HFFc6 (cell line): ENCODE measurements at places on chromosomes 12 and 14. TPM values are rescaled to one million over a fixed set of nuclear protein-coding genes. Genes with fewer than 3 reads are reported as not detected.

- H3K27me3 ChIP-seq: peaks cover 2% of the 10 kb centered on the region; the same call in 1 of the 2 replicates
- no peak for DNase-seq
- H3K27ac ChIP-seq: peak overlapping the region; percentile 50
- peaks cover 16% of the 10 kb centered on the region for H3K36me3 ChIP-seq
Observed at GRCh38 chr12:46377678-46378077, 5.1 kb upstream of the SLC38A2 start.

Gene SMIM41
- total RNA-seq: not detected in 3 replicates

Gene MIP
- not detected in 3 replicates for total RNA-seq

DNA sequence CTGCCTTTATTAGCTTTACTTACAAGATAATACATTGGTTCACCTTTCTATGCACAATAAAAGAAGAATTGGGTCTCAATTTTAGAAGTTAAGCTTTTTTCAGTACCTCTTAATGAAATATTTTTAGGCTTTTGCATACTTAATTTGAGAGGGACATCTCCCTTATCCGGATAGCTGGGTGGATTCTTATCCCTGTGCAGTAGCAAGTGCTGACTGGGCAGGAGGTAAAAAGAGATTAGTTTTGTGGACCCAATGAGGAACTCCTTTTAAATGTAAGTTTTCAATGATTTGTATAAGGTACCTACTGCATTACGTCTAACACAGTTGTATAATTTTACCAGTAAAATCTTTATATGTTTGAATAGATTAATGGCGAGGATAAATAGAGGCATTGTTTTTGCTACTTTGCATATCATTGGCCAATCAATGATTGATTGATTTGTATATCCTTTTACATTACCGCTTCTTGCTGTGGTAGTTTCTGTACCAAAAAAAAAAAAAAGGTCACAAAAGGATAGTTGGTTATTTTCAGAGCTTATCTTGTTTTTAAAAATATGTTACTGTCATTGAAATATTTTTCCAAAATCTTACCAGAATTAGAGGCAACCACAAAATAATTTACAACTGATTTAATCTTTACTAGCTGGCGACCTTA lies 2.2 kb downstream of the CPSF6 start:
- DNase-seq: no peak
- no peak overlapping the region for H3K27ac ChIP-seq
- peak overlapping the region; percentile 98 for H3K4me3 ChIP-seq
- no peaks in the 10 kb centered on the region for H3K27me3 ChIP-seq
- H3K36me3 ChIP-seq: peaks cover 4% of the 10 kb centered on the region; the same call in 1 of the 2 replicates
- peaks cover 43% of the 10 kb centered on the region for H3K4me1 ChIP-seq

Gene TSHR
- not detected in 3 replicates for total RNA-seq

Gene KRT71
- total RNA-seq: not detected in 3 replicates

- H3K27me3 ChIP-seq: no peaks in the 10 kb centered on the region
- no peak overlapping the region for H3K4me3 ChIP-seq
- no peaks in the 10 kb centered on the region for H3K4me1 ChIP-seq
Observed at GRCh38 chr12:112967306-112967705, 11.0 kb upstream of the OAS2 start.

DNA sequence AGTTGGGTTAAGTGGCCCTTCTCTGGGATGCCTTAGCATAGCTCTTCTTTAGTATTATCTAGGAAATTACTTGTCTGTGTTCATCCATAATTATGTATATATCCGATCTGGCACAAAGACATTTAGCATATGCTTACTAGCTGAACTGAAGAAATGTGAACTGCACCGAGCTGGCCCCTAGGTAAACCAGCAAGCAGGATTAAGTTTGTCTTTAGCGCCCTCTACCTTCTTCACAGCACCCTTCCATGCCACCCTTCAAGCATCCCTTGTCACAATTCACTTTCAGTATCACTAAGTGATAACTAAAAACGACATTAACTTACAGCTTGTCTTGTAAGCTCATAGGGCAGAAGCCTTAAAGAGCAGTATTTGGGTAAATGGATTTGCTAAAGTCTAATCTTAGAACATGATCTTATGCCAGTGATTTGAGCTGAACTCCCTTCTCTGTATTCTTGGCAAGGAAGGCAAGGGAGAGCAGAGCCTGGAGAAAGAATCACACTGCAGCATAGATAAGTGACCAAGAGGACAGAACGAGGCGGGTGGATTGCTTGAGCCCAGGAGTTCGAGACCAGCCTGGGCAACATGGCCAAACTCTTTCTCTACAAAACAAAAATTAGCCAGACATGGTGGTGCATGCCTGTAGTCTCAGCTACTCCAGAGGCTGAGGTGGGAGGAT lies 2.6 kb upstream of the HAL start:
- no peak overlapping the region for H3K4me3 ChIP-seq
- H3K27me3 ChIP-seq: no peaks in the 10 kb centered on the region; the same call in none of the 2 replicates
- peak; percentile 27 for DNase-seq
- no peaks in the 10 kb centered on the region for H3K36me3 ChIP-seq
- H3K27ac ChIP-seq: no peak overlapping the region
- peaks cover 14% of the 10 kb centered on the region for H3K4me1 ChIP-seq

DNA sequence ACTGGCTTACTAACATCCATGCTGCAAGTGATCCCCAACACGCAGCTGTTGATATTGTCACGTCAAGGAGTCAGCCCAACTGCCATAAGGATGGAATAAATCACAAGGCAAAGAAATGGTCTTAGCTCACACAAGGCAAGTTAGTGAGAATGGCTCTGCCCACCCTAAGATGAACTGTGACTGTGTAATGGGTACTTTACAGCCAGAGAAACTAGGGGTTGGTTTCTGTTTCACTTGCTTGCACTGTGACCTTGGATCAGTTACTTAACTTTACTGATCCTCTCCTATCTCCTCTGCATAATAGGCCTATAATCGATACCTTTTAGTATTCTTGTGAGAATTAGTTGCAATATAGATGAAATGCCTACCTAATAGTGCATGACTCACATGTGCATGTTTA lies 52.2 kb upstream of the ANO2 start:
- no peaks in the 10 kb centered on the region for H3K36me3 ChIP-seq
- no peak for DNase-seq
- H3K27me3 ChIP-seq: peaks cover 7% of the 10 kb centered on the region
- no peak overlapping the region for H3K4me3 ChIP-seq
- H3K27ac ChIP-seq: no peak overlapping the region

DNA sequence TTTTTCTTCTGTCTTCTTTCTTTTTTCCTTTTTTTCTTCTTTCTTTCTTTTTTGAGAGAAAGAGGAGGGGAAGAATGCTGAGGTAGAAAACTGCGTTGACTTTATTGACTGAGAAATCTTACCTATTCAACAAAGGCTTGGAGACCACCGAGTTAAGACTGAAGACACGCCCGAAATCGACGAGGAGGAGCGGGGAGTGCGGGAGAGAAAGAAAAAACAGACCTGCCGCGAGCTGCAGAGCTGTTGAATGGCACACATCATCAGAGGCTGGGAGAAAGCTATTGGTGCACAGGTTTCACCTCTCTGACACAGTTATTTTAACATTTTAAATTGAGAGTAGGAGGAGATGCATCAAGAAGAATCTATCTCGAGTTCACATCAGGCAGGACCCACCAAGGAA lies 5.1 kb downstream of the ASCL1 start:
- no peak overlapping the region; the same call in 1 of the 2 replicates for H3K4me3 ChIP-seq
- H3K4me1 ChIP-seq: peaks cover 7% of the 10 kb centered on the region
- no peaks in the 10 kb centered on the region for H3K36me3 ChIP-seq
- no peak overlapping the region for H3K27ac ChIP-seq

Gene SLC39A5
- not detected in 3 replicates for total RNA-seq

Gene AQP5
- not detected in 2 replicates for total RNA-seq

GRCh38 chr12:388012-388411 lies 1.1 kb downstream of the KDM5A start:
- peaks cover 26% of the 10 kb centered on the region for H3K4me1 ChIP-seq
- peak overlapping the region; percentile 100 for H3K27ac ChIP-seq
- peaks cover 31% of the 10 kb centered on the region for H3K36me3 ChIP-seq
- DNase-seq: no peak

Gene C12orf60
- 0.43 to 0.85 TPM (median 0.60 TPM) in 3 replicates for total RNA-seq

DNA sequence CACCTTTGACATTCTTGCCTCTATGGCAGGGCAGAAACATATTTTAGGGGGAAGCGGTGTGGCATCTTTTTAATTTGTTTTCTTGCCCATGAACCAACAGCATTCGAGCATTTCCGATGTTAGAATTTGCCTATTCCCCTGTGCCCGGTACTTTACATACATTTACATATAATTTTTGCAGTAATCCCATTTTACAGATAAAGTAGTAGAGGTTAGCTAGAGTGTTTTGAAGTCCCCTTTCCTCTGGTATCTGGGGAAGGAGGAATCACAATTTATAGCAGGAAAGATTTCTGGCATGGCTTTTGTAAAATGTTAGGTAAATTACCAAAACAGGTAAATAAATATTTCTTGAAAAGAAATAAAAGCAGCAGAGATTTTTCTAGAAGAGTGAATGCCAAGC lies 1.6 kb downstream of the BORCS5 start:
- peak overlapping the region; percentile 91 for H3K4me3 ChIP-seq
- H3K27me3 ChIP-seq: peaks cover 2% of the 10 kb centered on the region
- no peaks in the 10 kb centered on the region for H3K36me3 ChIP-seq
- H3K27ac ChIP-seq: peak overlapping the region; percentile 90

Gene FBLN5
- total RNA-seq: 144 to 242 TPM (median 160 TPM) in 3 replicates

GRCh38 chr12:11433664-11434063 lies 38.3 kb upstream of the PRB2 start:
- H3K36me3 ChIP-seq: no peaks in the 10 kb centered on the region
- no peak overlapping the region for H3K27ac ChIP-seq
- peaks cover 4% of the 10 kb centered on the region for H3K27me3 ChIP-seq
- no peak overlapping the region for H3K4me3 ChIP-seq
- DNase-seq: no peak

DNA sequence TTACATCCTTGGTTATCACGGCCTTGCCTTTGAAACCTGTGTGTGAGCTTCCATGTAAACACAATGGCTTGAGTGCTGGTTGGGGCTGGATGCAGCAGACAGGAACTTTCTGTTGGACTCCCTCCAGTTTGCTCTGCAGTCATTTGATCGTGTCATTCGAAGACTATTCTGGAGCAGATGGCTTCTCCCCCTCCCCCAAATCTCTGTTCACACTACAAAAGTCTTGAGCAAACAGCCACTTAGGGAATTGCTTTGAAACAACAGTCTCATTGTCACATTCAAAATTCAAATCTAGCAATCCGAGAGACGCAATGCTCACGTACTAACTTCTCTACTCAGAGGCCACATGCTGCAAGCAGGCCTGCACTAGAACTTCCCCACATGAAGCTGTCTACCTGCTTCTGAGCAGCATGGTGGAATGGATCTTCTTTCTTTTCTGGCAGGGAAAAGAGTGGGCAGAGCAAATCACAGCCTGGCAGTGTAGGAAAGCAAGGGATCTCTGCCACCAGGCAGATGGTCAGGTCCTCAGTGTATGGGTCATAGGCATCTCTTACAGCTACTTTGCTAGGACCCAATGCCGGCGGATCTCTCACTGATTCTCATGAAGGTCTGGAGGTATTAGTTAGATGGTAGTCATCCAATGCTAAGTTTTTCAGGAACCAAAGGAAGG lies 214.2 kb downstream of the PPM1H start:
- H3K4me1 ChIP-seq: peaks cover 94% of the 10 kb centered on the region
- DNase-seq: peak; percentile 66
- no peaks in the 10 kb centered on the region; the same call in none of the 2 replicates for H3K27me3 ChIP-seq
- H3K4me3 ChIP-seq: no peak overlapping the region
- H3K27ac ChIP-seq: peak overlapping the region; percentile 77

GRCh38 chr12:101714877-101715444 lies 17.5 kb downstream of the CHPT1 start:
- peaks cover 8% of the 10 kb centered on the region for H3K4me1 ChIP-seq
- no peak for DNase-seq
- H3K36me3 ChIP-seq: no peaks in the 10 kb centered on the region
- no peak overlapping the region for H3K4me3 ChIP-seq
- H3K27me3 ChIP-seq: no peaks in the 10 kb centered on the region

Gene ARHGAP5
- total RNA-seq: 78.2 to 90.8 TPM (median 86.5 TPM) in 3 replicates
